Activated T-helper 2 cell treated with anti-CD3 and anti-CD28 coated beads, Interferon-gamma antibody, Interleukin-2, Interleukin-4, amounts not matched to agents 10 μg/mL and 5 μg/mL and 100 μg/mL, durations not matched to agents 14 hours and 24 hours and 36 hours (primary cell): ENCODE measurements at places on chromosomes 16 and 17. TPM values are rescaled to one million over a fixed set of nuclear protein-coding genes. Genes with fewer than 3 reads are reported as not detected.

Gene CCL7
- not detected in 2 replicates for total RNA-seq

DNA sequence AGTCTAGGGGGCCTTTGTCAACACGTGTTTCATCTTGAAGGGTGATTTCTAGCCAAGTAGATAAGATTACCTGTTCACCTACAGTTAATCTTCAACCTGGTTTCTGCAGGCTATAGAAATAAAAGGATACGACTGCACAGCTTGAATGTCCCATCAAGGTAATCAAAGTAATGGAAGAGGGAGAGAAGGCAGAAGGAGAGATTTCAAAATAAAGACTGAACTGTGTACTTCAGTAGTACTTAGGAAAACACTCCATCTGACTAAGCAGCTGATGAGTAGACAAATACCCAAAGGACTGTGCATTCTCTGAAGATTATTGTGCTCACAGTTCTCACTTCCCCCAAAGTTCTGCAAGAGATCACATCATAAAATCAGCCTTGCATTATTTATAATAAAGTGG is 5.8 kb upstream of the RFFL start:
- no peak overlapping the region for H3K27ac ChIP-seq
- peaks cover 60% of the 10 kb centered on the region for H3K4me1 ChIP-seq
- H3K4me3 ChIP-seq, result no peak overlapping the region
- H3K27me3 ChIP-seq, result no peaks in the 10 kb centered on the region
- DNase-seq, result no peak
- peaks cover 40% of the 10 kb centered on the region for H3K36me3 ChIP-seq

Gene HSD17B2
- total RNA-seq, result not detected in 2 replicates

Gene ZFHX3
- 0.62 and 1.2 TPM in 2 replicates for total RNA-seq

Gene KRTAP4-1
- not detected in 2 replicates for total RNA-seq

GRCh38 chr16:78773291-78773702 is 673.8 kb downstream of the WWOX start:
- peaks cover 54% of the 10 kb centered on the region for H3K4me1 ChIP-seq
- peaks cover 7% of the 10 kb centered on the region for H3K27me3 ChIP-seq
- peak overlapping the region; percentile 10 for H3K27ac ChIP-seq
- no peak for DNase-seq
- peaks cover 4% of the 10 kb centered on the region for H3K36me3 ChIP-seq

Gene TP53TG3
- total RNA-seq, result not detected in 2 replicates

- DNase-seq, result no peak
- no peaks in the 10 kb centered on the region for H3K4me1 ChIP-seq
- H3K27me3 ChIP-seq, result peaks cover 5% of the 10 kb centered on the region
- H3K4me3 ChIP-seq, result no peak overlapping the region
Measured at GRCh38 chr17:79651266-79651665, 40.4 kb upstream of the RBFOX3 start.
